ENCODE measurements at places on chromosomes 6 and 20. TPM values are rescaled to one million over a fixed set of nuclear protein-coding genes. Genes with fewer than 3 reads are reported as not detected.

PCMTD2 gene
- polyA plus RNA-seq, result 20.2 TPM

MRPL18 gene
- polyA plus RNA-seq, result 64.1 TPM

TFAP2C gene
- 0.05 TPM for polyA plus RNA-seq

GRM1 gene
- not detected for polyA plus RNA-seq

FAM83B gene
- polyA plus RNA-seq, result not detected

MEI4 gene
- not detected for polyA plus RNA-seq

FAM110A gene
- 4.7 TPM for polyA plus RNA-seq

TP53INP2 gene
- 6.8 TPM for polyA plus RNA-seq

SPATS1 gene
- not detected for polyA plus RNA-seq

RTF2 gene
- 102 TPM for polyA plus RNA-seq

TRIM10 gene
- not detected for polyA plus RNA-seq

C6orf52 gene
- not detected for polyA plus RNA-seq

TUBB2B gene
- polyA plus RNA-seq, result 19.0 TPM

MAFB gene
- polyA plus RNA-seq, result 0.10 TPM

KCNK17 gene
- not detected for polyA plus RNA-seq

BPIFB2 gene
- not detected for polyA plus RNA-seq

EBF4 gene
- 1.0 TPM for polyA plus RNA-seq

ARG1 gene
- not detected for polyA plus RNA-seq

MCHR2 gene
- not detected for polyA plus RNA-seq

HLA-DRA gene
- not detected for polyA plus RNA-seq

CAP2 gene
- polyA plus RNA-seq, result 31.3 TPM

SLC26A8 gene
- not detected for polyA plus RNA-seq

Data from IMR-90 (cell line).